ENCODE measurements at places on chromosomes 13 and 19.
A peak's percentile ranks its signal among the peaks of the same experiment; 100 is the strongest.

- DNase-seq, result no peak
Measured at GRCh38 chr13:111947026-111947810, 119.7 kb upstream of the SOX1 start.

GRCh38 chr19:1811472-1811894 is 593 bp downstream of the ATP8B3 start:
- peak; percentile 43 for DNase-seq

DNA sequence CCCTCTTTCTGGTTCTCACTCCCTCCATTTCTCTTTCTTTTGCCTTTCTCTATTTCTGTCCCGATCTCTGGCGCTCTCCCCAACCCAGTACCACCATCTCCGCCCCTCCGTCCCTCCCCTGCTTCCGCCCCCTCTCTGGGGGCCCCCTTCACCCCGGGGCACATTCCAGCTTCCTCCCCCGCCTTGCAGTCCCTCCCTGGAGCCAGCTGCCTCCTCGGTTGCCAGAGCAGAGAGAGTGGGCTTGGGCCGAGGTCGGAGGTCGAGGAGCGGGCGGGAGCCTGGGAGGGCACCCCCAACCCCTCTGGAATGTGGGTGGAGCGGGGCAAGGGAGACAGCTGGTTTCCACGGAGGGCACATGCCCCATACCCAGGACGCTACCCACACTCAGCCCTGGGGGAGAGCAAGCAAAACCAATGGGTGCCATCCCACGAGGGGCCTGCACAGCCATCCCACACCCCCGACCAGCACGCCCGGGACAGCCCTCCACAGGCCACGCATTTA is 6.5 kb upstream of the CIRBP start:
- DNase-seq, result no peak

DNA sequence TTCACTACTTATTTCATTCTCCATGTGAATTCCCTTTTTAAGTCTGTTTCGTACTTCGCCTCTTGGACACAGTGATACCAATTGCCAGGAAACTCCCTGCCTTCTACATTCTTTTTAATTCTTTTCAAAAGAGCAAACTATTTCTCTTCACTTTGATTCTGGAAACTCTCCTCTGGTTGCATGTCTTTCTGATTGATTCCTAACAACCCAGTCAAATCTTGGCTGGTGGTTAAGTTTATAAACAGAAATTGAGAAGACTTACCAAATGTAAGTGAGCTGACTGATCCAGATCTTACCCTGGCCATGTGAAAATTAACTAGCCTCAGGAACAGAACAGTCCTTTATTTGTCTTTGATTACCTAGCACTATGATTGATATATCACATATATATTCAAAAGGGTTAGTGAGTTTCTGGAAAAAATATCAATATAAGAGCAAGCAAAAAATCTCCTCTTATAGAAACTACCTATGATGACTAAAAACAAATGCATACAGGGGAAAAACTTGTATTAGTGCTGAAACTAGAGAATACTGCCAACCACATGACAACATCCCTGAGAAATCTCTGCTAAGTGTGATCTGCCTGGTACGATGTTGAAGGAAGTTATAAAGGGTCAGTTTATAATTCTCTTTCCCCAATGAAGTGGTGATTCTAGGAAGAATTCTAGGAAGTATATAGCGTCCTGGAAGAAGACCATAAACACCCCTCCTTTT is 152.6 kb upstream of the HTR2A start:
- DNase-seq, result no peak

DNA sequence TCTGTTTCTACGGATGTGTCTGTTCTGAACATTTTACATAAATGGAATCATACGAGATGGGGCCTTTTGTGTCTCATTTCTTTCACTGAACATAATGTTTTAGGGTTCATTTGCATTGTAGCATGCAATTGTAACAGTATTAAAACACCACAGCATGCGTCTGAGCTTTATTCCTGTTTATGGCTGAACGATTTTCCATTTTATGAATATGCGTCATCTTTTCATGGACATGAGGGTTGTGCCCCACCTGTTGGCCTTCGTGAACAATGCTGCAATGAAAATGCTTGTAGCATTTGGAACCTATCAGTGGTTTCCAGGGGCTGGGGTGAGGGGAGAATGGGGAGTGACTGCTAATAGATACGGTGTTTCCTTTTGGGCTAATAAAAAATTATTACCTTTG is 5.1 kb downstream of the OR10H1 start:
- DNase-seq, result no peak

- no peak for DNase-seq
Measured at GRCh38 chr13:51988988-51989618, 22.1 kb downstream of the ATP7B start.

GRCh38 chr19:17803264-17803896 is 8.4 kb downstream of the B3GNT3 start:
- DNase-seq, result no peak

- DNase-seq, result no peak
Measured at GRCh38 chr13:33260168-33261098, 25.1 kb downstream of the STARD13 start.

DNA sequence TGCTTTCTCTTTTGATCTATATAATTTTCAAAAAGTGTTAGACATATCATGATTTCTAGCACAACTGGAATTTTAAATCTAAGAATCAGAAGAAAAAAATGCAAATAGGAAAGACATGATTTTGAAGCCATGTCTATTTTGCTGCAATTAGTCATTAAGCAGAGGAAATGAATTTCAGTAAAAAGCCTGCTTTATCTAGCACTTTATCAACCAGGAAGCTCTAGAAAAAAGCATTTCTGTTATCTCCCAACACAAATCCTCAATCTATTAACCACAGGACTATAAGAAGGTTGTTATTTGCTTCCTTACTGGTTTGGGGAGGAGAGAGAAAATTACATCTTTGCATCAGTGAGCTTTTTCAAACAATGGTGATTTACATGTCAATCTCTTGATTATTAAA is 716.7 kb downstream of the DIAPH3 start:
- DNase-seq, result no peak

DNA sequence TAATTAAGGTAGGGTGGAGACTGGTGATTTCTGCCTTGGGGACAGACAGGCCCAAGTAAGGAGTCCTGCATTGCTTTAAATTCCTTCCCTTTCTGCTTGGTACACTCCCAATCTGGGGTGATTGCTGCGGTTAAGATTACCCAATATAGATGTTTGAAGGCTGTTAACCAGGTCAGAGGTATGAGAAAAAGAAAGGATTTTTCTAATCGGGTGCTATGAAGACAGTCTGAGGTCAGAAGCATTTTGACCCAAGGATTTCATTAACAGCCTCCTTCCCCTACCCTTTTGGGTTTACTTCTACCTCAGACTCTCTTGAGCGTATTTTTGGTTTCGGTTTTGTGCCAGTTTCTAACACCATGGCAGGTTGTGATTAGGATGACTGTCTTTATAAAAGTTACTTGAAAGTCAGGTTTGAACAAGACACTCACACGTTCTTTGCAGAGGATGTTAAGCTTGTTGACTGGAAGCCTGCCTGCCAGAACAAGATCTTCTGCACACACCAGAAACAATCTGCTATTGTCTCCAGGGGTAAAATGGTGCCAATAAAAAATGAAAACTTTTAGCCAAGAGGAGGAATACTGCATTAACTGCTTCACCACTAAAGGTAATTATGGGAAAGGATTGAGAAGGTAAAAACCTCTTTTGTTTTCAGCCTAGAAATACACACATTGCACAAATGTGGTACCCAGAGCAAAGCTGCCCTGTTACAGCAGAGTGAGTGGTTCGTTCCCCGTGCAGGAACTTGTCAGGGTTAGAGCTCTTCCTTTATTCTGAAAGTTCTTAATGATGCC is 108.8 kb downstream of the NDFIP2 start:
- no peak for DNase-seq

DNA sequence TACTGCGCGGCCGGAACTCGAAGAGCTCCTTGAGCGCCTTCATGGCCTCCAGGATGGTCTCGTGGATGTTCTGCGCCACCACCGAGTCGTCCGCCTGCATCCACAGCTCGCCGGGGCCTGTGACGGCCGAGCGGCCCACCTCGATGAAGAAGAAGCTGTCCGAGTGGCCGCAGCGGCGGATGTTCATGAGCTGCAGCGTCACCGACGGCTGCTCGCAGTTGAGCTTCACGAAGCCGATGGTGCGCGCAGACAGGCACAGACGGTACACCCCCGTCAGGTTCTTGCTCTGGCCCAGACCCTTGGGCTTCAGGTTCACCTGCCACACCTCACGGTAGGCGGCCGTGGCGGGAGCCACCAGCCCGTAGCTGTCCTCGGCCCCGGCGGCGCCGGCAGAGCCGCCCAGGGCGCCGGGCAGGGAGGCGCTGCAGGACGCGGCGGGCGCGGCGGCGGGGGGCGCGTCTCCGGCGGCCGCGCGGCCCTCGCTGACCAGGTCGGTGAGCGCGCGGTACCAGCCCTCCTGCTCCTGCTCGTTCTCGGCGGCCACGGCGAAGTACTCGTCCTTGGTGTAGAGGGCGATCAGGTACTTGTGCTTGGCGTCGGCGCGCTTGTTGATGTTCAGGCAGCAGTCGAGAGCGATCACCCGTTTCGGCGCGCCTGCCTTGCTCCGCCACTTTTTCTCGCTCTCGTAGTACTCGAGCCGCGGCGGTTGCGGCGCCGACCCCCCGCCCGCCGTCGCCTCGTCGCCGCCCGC is 1.1 kb downstream of the IRS2 start:
- DNase-seq, result peak; percentile 60

DNA sequence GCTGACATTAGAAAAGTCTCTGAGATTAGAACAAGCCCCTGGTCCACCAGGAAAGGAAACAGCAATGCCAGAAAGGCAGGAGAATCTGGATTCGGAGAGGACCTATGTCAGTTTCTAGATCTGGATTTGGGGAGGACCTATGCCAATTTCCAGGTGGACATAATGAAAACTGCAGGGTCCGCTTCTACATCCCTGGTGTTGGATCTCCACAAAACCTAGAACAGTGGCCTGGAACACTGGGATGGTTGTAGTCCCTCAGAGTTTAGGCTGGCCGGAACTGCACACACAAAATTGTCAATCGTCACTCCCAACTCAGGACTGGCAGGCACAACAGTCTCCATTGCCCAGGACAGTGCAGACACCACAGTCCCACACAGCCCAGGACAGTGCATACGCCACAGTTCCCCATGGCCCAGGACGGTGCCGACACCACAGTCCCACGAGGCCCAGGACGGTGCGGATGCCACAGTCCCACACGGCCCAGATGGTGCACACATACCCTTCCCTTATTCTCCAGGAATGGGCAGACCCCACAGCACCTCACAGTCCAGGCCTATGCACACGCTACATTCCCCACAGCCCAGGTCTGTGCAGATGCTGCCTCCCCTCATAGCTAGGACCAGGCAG is 341.7 kb downstream of the UQCRFS1 start:
- DNase-seq, result no peak

- DNase-seq, result no peak
Measured at GRCh38 chr13:29255567-29255966, 339.9 kb downstream of the SLC7A1 start.

DNA sequence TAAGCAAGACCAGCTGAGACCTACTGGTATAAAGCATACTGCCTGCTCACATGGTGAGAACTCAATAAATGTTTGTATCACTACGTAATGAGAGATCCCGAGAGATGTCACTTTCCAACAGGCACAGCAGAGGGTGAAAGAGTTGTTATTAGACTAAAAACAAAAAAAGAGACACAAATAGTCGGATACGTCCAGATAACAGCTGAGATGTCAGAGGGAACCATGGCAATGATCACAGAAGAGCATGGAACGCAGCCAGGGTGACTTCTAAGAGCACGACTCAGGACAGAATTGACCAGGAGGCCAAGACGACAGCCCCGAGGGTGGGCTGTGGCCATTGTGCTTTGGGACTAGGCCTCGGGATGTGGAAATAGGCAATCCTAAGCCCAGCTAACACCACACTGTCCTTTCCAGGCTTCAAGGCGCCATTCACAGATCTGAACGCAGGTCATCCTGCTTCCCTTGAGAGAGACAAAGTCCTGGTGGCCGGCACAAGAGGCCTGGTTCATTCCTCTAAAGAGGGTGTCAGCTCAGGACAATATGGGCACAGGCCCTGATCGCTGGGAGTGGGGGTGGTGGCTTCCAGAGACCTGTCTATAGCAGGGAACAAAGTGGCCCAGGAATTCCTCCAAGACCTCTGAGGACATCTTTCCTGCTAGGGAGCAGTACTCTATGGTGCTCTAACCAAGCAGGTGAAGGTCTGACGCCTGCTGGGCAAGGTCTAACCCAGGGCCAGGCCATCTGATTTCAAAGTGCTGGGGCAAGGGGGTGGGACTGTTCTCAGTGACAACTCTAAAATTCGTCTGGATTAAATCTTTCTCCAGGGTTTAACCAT is 3.2 kb downstream of the SH3GL1 start:
- no peak for DNase-seq

Measured in stimulated activated naive CD8-positive, alpha-beta T cell treated with anti-CD3 and anti-CD28 coated beads, Interleukin-15, amount 100 ng/mL, for 72 hours (primary cell).